ENCODE measurements at places on chromosomes 6 and 20. TPM values are rescaled to one million over a fixed set of nuclear protein-coding genes. Genes with fewer than 3 reads are reported as not detected.

SLC35D3 gene
- total RNA-seq = not detected

DNA sequence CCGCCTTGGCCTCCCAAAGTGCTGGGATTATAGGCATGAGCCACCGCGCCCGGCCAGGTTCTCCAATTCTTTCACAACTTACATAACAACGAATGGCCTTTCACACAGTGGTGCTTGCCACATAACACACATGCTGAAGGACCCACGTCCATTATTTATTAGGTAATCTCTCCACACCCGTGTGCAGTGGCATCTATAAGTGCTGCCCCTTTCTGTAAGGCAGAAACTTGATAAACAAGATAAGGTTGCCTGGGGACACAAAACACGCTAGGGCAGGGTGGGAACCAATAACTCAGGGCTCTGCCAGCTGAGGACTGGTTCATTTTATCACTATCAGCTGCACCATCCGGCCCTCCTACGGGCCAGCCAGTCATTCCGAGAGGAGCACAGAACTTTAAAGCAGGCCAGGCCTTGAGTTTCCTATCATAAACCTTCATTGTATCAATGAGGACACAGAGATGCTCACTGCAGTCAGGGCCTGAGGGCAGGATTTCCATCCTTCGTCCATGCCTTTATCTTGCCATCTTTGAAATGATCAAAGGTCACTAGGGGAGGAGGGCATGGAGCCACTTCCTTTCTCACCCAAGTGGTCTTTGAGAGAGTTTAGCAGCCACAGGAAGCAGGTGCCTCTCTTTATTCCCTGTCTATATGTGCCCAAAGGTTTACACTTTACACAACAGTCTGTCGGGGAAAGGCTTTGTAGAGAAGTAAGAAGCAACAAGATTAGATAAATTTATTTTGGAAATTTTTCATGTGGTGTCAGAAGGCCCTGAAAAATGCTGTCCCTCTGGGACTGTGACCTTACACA lies 37.6 kb downstream of the GPLD1 start:
- no peak for DNase-seq

IL17F gene
- not detected for total RNA-seq

DNA sequence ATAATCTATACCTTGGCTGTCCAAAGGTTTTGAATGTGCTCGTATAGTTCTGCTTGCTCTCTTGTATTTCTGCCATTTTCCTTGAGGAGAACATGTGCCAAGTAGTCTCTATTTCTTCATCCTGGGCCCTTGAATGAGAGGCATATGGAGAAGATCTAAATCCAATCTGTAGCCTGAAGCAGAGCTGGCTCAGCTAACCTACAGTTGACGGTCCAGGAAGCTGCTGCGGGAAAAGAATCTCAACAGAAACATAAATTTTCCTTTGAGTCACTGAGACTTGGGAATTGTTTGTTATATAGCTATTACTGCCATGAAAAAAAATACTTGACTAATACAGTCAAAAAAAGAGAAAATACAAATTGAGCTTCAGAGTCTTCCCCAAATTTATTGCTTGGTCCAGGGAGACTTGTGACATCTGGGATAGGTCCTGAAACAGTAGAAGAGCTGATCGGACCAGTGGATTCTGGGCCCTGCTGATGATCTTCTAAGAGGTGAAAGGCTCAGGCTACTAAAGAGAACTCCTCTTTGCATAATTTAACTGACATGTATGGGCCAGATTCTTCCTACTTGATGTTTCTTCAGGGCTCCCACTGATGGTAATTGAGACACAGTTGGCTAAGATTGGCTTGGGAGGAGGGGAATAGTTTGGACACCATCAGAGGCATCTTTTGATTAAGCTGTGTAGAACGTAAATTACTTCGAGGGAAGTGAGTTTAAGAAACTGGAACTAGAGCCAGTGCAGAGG lies 29.9 kb upstream of the PLCB4 start:
- no peak for DNase-seq

GRCh38 chr20:39669659-39670058 lies 707.5 kb downstream of the DHX35 start:
- DNase-seq = no peak

DNA sequence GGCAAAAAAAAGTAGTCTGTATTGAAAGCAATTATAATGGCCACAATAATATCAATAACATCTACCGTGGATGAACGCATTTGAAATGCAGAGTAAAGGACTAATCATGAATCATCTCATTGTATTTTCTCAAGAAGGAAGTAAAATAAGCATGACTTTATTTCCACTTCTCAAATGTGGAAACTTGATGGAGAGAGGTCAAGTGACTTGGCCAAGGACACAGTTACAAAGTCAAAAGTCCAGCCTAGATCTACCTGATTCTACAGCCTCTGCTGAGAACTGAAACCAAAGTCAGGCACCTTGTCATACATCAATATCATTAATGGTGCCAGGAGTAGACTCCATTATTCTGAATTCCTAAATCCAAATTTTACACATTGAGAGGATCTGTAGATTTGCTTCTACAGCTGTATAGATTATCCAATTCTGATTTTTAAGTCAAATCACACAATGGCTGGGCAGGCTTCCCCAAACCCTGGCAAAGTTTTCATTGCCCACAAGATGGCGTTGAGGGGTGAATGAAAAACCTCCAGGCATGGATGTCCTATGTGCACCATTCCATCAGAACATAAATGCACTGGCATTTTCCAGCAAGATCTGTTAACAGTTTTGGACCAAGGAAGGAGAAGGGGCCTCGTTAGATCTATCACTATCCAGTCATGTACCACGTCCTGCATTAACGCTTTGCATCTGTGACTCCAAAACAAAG lies 423.1 kb downstream of the MAFB start:
- peak; percentile 15 for DNase-seq

DNA sequence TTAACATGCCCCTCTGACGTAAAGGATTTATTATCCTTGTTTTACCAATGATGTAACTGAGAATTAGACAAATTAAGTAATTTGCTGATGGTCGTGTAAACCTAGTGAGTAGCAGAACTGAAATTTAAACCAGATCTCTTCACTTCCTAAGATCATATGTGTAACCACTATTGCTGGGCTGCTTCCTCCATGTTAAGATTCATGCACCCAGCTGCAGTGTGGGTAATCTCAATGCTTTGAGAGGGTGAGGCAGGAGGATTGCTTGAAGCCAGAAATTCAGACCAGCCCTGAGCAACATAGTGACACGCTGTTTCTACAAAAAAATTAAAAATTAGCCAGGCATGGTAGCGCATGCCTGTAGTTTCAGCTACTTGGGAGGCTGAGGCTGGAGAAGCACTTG lies 97.9 kb downstream of the L3MBTL3 start:
- DNase-seq = no peak

DNA sequence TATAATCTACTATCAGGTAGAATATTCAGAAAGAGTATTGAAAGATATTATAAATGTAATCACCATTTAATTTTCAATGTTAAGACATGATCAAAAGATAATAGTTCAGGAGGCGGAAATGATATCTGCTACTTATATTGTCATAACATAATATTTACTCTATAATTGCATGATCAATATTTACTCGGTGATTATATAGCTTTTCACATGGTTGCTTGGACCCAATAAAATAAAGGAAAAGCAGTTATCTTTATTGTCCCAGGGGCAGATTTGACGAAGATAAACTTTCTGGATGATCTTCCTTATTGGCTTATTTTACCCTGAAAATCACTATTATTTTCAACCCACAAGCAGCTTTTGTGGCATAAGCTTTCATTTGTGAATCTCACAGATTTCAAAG lies 350.4 kb downstream of the HACE1 start:
- no peak for DNase-seq

GRCh38 chr6:25387483-25387882 lies 108.3 kb downstream of the CARMIL1 start:
- DNase-seq = no peak

GPLD1 gene
- total RNA-seq = 0.59 TPM

DNA sequence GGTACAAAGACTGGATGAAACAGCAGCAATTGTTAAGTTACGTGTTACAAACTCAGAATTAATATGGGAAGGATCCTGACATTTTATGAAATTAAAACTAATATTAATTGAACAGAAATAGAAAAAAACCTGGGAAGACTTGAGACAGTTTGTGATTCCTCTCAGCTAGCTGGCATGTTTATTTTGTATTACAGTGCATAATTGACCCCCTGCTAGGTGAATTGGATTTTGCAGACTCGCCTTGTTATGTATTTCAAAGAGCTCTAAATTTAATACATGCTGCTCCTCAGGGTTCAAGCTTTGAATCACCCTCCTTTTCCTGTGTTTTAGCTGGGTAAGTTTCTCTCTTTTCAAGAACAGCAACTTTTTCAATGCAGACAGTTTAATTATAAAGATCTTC lies 339.4 kb downstream of the PLCB1 start:
- DNase-seq = no peak

DNA sequence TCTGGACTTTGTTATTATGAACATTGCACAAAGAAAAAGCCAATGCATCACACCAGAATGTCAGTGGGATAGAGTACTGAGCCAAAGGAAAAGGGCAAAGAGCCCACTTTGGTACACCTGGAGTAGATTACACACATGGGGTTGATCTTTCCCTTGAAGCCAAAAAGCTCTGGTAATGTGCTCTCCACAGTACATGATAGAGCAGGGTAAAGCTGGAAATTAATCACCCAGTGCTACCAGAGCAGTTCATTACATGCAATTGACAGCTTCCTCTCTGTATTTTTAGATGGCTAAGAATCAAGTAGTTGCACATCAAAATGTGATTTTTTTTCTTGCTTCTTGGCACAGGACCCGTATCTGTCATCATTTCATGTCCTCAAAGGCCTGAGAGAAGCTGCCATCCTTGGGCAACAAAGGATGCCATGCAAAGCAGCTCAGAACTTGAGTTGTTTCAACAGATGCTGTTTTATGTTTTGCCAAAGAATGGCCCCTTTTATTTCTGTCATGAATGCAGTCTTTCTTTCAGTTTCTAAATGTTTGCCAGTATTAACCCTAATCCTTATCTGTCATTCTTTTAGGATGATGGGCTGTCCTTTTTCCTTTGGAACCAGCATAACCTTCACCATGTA lies 88.1 kb downstream of the HDGFL1 start:
- DNase-seq = no peak

RAET1L gene
- not detected for total RNA-seq

POM121L2 gene
- total RNA-seq = not detected

GRCh38 chr6:44278315-44278714 lies 8.1 kb downstream of the TMEM151B start:
- no peak for DNase-seq

GRCh38 chr6:143559051-143559660 lies 47.6 kb upstream of the FUCA2 start:
- no peak for DNase-seq

GRCh38 chr6:39791850-39792539 lies at the start of gene DAAM2:
TSS of gene DAAM2 (plus strand) at chr6:39792376. CDS start at chr6:39856303, 63,927 bp downstream.
- peak; percentile 62 for DNase-seq

GRCh38 chr20:43832096-43832816 lies 82.4 kb upstream of the TOX2 start:
- DNase-seq = no peak

DNA sequence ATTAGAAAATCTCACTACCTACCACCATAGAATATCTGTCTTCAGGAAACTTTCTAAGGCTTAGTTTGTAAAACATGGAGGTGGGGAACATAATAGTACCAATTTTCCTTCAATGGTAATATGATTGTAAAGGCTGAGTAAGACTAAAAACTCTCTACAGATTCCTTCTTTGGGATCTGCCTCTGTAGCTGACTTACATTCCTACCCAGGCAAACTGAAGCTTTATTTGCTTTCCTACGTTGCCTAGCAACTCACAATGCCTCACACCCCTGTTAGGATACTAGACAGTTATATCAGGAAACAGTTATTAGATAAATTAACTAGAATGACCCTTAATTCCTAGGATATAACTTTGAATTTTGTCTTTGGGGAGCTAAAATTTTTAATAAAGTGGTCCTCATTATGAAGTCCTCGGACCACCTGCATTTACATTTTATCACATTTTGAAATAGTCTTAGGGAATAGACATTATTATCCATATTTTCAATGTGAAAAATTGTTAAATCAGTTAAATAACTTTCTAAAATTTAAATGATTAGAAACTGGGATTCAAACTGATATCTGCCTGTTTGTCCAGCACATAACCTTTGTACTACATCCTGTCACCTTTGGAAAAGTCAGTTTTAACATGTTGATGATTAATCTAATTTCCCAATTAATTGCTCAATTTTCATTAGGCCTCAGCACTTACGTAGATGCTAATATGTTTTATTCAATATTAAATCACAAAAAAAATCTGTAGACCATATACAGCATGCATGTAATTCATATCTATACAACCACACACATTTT lies 591.4 kb downstream of the RNF144B start:
- peak; percentile 38 for DNase-seq

BPI gene
- not detected for total RNA-seq

DNA sequence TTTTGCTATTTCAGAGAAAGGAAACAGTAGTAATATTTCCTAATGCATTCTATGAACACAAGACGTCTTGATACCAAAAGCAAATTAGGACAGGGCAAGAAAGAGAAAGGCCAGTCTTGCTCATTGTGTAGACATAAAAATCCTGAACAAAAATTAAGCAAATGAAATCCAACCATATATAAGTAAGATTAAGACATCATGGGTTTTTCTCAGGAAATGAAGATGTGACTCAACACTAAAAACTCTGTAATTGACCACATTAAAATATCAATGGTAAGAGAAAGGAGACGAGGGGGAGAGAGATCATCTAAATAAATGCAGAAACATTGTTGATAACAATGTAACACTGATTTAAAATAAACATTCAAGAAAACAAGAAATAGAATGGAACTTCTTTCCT lies 205.4 kb downstream of the SOD2 start:
- no peak for DNase-seq

- no peak for DNase-seq
These were observed 268.2 kb downstream of the SAMD5 start for GRCh38 chr6:147776631-147777213.

TUBB2B gene
- 0.36 TPM for total RNA-seq

GRCh38 chr6:96991618-96992342 lies 67.3 kb downstream of the KLHL32 start:
- no peak for DNase-seq

FOXC1 gene
- 3.3 TPM for total RNA-seq

DNA sequence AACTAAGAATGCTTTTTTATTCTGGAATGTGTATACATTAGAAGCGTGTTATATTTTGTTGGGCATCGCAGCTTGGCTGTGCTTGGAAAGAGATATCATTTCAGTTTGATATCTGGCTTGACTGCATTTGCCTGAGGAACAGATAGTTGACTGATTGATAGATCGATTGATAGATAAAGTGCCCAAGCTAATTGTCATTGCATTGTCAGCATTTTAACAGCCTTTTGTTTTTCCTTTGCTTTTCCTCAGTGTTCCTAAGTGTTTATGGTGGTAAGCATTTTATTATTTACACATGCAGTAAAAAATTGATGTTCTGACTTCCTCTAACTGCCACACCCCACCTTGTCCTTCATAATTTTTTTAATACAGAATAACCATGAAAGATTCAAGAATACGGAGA lies 180.9 kb upstream of the GRIK2 start:
- DNase-seq = no peak

- DNase-seq = no peak
These were observed 437.5 kb downstream of the CBLN4 start for GRCh38 chr20:55567826-55568225.

GRCh38 chr6:38688579-38689087 lies 14.3 kb downstream of the GLO1 start:
- DNase-seq = no peak
